ENCODE measurements at places on chromosomes 4 and X. TPM values are rescaled to one million over a fixed set of nuclear protein-coding genes. Genes with fewer than 3 reads are reported as not detected.

Gene NAA15
- 6.4 TPM for total RNA-seq

DNA sequence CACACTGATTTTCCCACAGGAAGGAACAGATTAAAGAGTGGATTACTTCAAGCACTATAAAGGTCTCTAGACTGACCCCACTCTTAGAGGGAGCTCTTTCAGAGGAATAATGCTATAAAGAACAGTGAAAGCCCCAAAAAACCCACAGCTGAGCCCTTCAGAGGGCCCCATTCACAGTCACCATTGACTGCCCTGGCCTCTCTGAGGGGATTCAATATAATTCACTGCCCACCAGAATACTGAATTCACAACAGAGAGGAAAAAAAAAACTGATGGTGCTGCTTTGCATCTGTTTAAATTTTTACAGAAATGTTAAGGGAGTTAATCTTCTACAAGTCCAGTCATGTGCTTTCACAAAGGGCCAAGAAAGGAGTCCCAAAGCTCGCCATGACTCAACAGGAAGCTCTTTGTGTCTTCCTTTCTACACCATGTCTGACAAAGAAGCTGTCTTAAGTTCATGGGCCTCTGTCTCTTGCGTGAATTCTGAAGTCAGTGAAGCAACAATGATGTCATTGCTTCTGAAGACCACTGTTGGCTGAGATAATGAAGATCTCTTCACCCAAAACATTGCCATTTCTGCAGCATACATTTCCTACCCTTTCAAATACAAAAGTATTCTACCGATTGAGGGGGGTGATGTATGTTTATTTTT, 174.9 kb downstream of the ADAMTS3 start:
- DNase-seq: no peak

Gene EDA2R
- total RNA-seq: 0.43 TPM

DNA sequence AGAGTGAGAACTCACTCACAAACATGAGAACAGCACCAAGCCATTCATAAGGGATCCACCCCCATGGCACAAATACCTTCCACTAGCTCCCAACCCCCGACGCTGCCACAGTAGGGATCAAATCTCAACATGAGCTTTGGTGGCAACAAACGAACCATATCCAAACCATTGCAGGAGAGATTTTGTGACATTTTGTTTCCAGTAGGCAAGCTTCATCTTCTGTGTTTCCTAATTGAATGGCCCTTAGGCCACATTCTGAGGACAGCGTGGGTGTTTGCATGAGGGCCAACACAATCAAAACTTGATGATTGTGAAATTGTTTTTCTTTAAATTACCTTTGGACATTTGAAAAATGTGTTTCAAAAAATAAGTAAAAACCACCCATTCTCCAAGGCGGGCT, 102.6 kb upstream of the LNX1 start:
- no peak for DNase-seq

DNA sequence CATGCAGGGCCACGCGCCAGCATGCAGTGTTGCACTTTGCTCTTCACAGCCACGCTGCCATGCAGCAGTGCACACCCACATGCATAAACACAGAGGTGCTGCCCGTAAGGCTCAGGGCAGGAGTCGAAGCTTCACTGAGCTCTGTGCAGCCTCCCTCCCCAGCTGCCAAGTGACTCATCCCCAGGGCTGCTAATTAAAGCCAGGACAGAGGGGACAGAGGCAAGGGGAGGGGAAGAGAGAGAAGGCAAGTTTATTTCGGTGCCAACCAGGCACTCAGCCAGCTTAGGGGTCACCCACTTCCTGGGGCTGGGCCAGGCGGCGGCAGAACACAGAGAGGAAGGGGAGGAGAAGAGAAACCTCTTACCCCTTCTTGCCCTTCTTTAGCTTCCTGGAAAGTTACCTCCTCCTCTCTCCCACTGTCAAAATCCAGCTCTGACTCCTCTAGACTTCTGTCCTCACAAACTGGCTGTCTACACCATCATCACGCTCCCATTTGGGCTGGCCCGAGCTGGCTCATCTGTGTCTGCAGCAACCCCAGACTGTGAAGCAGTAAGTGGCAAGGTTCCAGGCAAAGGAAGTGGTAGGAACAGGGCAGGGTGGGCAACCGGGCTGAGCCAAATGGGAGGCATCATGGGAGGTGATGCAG, 6.2 kb upstream of the IQSEC2 start:
- DNase-seq: peak; percentile 81

GRCh38 chr4:76002176-76002575, 5.1 kb downstream of the CXCL9 start:
- no peak for DNase-seq

- DNase-seq: no peak
These were observed 17.0 kb upstream of the ARHGAP24 start for GRCh38 chr4:85457752-85458467.

DNA sequence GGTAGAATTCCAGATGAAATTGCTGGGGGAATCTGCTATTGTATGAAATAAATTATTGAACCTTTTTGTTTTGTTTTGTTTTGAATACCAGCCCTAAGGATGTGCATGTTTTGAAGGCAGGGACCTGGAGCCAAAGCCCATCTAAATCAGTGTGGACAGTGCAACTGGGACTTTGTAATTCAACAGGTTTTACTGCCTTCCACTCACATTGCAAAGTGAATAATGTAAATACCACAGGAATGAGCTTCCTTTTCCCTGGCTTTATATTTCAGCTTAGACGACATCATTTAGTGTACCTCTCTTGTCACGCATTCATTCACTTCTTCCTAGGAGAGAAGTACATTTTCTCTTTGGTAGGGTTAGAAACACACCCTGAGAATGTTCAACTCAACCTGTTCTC, 795.0 kb downstream of the CENPC start:
- no peak for DNase-seq

Gene BMX
- total RNA-seq: 1.3 TPM

Gene CXXC4
- not detected for total RNA-seq

Gene VEGFC
- 18.6 TPM for total RNA-seq

Gene VEGFD
- total RNA-seq: 0.85 TPM

- DNase-seq: no peak
These were observed 64.6 kb downstream of the ENPEP start for GRCh38 chr4:110540581-110540980.

DNA sequence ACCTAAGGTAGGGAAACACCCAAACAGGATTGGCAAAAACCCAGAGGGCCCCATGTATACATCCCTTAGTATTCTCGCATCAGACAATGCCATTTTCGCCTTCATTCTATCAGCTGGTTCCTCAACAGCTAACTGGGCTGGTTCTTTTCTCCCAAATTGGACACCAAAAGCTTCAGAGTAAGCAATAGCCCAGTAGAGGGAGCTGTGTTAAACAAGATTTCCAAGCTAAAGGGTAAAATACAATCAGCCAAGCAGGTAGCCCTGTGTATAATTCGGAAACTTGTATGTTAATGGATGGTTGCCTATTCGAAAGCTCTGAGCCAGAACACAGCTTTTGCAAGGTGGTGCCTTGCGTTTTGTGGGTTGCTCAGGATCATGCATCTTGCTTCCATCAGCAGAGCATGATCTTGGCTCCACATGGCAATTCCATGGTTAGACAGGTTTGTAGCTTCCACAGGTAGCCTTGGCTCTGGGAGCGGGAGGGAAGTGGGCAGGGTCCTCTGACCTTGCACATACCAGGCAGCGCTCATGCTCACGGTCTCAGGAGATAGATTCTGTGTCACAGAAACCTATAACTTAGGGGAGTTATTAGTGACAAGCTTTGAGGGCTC, 115.2 kb upstream of the LNX1 start:
- no peak for DNase-seq

DNA sequence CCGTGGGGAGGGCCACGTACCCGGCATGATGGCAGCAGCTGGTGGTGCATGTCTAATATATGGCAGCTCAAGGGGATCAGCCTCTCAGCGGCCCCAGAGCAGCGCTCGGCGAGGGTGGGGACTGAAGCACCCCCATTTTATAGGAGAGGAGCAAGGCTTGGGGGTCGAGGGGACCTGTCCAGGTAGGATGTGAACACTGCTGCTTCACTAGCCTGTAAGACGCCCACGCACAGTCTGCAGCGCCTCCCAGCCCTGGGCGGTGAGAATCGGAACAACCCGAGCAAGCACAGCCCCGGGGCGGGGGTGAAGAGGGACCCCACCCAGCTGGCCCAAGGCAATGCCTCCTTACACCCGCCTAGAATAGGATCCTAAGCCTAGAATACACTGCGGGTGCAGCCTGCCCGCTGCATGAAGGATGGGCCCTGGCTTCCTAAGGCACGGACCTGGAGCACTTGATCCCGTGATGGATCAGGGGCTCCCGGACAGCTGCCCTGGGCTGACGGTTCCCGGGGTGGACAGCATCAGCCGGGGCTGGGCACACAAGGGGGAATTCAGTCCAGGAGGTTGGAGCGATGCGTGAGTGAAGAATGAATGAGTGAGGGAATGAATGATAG, 17.6 kb downstream of the ADRA2C start:
- DNase-seq: no peak

Gene GPM6B
- 18.6 TPM for total RNA-seq

Gene GIMD1
- not detected for total RNA-seq

- no peak for DNase-seq
These were observed 5.0 kb downstream of the GPC3 start for GRCh38 chrX:133980406-133980805.

DNA sequence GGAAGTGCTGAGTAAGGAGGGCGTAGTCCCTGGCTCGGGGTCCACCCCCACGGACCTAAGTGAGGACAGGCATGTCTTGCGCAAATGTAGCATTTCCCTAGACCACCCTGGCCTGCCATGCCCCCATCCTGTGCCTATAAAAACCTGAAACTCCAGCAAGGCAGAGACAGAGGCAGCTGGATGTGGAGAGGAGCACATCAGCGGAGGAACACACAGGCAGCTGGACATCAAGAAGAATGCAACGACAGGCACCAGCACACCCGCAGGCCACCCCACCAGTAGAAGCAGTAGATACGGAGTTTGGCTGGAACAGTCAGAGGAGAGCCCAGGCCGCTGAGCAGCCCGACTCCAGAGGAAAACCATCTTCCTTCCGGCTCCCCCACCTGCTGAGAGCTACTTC, 345.9 kb downstream of the FSTL5 start:
- no peak for DNase-seq

- DNase-seq: no peak
These were observed 54.3 kb downstream of the NRK start for GRCh38 chrX:105876658-105877057.

DNA sequence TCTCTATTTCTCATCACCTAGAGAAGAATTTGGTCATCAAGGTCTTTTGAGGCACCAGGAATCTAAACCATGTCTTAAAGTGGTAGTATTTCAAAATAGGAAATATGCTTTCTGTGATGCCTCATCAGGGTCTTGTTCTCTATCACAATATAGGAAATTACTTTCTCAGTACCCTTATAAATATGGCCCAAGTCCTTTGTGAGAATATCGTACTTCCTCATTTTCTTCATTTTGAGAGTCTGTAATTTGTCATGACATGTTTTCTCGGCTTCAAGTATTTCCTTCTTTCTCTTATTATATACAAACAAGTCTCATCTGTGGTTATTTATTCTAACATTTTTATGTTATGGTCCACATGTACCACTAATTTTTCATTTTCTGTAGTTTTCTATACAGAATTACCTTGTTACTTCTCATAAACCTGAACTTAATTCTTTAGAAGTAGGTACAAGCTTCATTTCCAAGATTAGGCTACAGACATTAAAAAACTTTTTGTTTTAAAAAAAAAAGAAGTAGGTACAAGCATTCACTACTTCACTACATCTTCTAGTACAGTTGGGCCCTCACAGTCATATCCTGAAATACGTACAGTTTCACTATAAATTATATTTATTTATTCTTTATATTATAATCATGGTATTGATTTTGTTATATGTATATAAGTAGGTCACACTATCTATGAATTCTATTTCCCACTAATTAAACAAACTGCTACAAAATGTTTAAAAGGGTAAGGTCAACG, 54.4 kb downstream of the KLHL13 start:
- no peak for DNase-seq

Gene CAMK2D
- 23.8 TPM for total RNA-seq

DNA sequence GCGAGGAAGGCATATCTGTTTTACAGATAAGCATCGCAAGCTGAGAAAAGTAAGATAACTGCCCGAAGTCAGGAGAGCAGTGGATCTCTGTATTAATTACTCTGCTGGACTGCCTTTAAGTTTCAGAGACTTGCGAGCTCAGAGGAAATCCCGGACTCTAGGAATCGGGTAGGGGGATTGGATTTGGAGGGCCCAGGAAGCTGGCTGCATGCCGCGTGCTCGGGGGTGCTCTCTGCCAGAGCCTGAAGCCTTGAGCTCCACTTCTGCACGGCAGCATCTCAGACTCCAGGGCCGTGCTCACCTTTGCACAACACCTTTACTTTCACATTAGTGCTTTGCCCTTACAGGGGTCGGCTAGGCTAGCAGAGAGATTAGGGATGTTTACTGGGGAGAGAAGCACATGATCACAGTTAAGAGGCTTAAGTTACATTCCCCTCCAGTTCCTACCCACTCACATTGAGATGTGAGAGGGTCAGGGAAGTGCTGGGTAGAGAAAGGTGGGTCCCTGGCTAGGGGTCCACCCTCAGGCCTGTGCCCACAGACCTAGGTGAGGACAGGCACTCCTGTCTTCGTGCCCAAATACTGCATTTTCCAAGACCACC, 57.0 kb downstream of the TRIML1 start:
- DNase-seq: no peak

GRCh38 chrX:45842926-45843315, 642.2 kb upstream of the DIPK2B start:
- no peak for DNase-seq

GRCh38 chrX:152817078-152817764, 13.3 kb downstream of the CETN2 start:
- DNase-seq: no peak

DNA sequence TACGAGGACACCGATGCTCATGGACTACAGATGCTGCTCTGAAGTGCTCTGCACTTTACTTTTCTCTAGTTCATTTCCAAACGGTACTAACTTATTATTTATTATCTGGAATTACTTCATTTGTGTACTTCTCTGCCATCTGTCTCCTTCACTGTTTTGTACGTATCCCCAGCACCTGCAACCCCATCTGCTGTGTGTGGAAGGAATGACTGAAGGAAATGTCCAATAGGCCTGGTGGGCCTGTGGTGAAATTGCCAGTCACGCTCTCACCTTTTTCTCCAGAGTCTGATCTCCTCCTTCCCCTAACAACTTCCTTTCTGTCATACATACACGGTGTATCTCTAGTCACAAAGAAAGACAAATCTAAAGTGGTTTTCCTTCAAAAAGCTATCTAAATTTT, 12.9 kb downstream of the TMEM154 start:
- no peak for DNase-seq

DNA sequence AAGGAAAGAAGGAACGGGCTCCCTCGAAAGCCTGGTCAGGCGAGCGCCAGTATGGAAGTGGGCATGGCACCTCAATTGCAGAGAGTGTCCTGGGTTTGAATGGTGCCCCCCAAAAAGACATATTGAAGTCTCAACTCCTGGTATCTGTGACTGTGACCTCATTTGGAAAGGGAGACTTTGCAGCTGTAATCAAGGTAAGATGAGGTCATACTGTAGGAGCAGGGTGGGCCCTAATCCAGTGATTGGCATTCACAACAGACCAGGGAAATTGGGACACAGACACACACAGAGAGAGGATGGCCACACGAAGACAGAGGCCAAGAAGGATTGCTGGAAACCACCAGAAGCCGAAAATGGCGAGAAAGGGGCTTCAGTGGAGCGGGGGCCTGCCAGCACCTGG, 6.4 kb downstream of the ZFP92 start:
- no peak for DNase-seq

Measured in ascending aorta (tissue), 2 donors.